NCI-H1105 (cell line): ENCODE measurements at places on chromosomes 12 and 14.

- DNase-seq = no peak
Measured at GRCh38 chr14:75822522-75823141, 159.2 kb downstream of the TGFB3 start.

DNA sequence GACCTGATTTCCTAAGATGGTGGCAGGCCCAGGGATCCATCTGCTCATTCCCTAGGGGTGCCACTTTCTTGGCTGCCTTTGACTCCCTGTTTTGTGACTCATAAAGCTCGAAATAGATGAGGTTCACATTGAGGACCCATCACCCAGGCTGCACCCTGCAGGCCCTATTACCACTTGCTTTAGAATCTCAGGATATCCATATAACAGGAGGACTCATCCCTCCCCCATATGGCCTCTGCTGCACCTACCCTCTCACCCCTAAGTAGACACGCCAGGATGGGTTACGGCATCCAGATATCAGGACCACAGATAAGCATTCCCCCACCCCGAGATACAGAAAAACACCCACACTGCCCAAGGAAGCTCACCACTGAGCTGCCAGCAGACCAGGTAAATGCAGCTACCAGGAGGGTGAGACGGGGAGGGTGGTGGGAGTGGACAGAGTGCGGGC lies 155.7 kb downstream of the DPF3 start:
- no peak for DNase-seq

DNA sequence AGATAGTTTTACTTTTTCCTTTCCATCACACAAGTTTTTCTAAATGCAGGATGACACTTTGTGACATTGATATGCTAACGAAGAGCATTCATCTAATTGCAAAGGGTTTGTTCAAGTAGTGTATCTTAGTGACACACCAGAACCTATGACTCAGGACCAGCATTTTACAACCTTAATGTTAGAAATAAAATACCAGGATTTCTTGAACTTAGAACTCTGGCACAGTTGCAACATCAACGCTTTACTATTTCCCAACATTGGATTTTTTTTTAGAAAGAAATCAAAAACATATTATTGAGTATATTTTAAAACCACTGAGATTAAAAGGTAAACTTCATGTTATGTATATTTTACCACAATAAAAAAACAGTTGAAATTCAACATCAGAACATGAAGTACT lies 17.9 kb upstream of the PLEKHG6 start:
- no peak for DNase-seq

DNA sequence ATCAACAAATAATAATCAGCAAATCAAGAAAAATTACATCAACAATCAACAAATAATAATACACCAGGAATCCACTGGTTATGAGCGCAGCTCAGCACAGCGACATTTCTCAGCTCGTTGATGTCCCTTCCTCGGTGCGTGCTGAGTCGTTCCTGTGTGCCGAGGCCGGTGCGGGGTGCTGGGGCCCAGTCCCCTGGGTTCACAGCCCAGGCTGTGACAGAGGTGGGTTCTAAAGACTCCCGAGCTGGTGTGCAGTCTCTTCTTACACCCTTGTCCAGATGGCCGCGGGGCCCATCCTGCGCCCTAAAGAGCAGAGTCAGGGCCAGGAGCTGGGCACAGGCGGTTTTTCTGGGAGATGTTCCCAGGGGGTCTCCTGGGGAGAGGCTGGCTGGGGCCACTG lies 26.9 kb upstream of the TRAF3 start:
- no peak for DNase-seq

- DNase-seq = peak; percentile 26
Measured at GRCh38 chr14:52227619-52228222, 39.8 kb upstream of the PTGDR start.

DNA sequence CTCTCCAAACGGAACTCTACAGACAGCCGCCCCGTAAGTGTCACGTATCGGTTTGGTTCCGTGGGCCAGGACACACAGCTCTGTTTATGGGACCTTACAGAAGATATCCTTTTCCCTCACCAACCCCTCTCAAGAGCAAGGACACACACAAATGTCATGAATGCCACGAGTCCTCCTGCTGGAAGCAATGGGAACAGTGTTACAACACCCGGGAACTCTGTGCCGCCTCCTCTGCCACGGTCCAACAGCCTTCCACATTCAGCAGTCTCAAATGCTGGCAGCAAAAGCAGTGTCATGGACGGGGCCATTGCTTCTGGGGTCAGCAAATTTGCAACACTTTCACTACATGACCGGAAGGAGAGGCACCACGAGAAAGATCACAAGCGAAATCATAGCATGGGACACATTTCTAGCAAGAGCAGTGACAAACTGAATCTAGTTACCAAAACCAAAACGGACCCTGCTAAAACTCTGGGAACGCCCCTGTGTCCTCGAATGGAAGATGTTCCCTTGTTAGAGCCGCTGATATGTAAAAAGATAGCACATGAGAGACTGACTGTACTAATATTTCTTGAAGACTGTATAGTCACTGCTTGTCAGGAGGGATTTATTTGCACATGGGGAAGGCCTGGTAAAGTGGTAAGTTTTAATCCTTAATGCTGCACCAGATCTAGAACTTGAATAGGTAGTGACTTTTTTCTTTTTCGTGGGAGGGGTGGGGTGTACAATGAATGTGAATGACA lies 69.7 kb downstream of the WDR20 start:
- no peak for DNase-seq

DNA sequence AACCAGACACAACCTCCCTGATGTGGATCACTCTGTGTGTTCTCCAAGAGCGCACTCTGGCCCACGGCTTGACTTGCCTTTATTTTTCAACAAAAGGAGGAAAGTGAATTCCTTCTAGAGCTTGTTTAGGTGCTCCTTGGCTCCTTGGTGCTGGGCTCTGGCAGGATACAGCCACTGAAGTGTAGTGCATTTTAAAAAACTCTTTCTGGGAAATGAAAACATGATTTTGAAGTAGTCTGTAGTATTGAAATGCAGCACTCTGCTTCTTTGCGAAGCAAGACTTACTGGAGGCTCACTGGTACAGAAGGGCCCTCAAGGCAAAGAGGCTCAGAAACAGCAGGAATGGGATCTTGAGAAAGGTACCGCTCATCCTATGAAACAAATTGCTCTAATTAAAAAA lies 81.6 kb downstream of the PTCSC3 start:
- DNase-seq = no peak

DNA sequence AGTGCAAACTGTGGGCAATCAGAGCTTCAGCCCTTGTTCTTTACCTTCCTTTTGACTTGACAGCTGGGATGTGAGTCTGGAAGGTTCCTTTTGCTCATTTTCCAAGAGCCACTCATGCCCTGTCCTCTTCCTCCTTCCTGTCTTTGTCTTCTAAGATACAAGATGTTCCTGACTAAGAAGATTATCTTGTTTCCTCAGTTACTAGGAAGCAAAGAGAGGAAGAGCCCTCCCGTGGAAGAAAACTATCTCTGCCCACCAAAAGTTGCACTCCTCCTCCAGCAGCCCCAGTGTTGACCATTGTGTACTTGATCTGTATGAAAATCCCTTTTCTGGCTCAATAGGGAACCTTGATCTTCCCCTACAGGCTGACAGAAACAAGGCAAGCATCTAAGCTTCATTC lies 138.0 kb downstream of the C12orf75 start:
- no peak for DNase-seq

DNA sequence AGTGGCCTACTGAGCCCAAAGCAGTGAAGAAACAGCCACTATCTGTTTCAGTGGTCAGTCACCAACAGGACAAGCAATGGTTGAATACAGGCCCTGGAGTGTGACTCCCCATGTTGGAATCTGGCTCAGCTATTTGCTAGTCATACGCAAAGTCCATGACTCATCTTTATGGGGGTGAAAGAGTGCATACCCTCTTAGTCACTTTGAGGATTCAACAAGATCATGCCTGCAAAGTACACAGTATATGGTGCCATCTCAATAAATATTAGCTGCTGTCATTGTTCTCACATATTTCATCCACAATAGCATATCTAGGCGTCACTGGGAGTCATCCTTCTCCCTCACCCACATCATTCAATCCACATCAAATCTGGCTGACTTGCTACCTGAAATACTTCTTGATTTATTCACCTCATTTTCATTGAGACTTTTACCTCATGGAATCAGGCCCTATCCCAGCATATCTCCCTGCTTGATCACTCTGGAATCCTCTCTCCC lies 26.4 kb upstream of the STAB2 start:
- no peak for DNase-seq

- no peak for DNase-seq
Measured at GRCh38 chr14:42429401-42429800, 822.7 kb downstream of the LRFN5 start.

GRCh38 chr14:20794644-20795369 lies 7.8 kb downstream of the RNASE1 start:
- DNase-seq = no peak

DNA sequence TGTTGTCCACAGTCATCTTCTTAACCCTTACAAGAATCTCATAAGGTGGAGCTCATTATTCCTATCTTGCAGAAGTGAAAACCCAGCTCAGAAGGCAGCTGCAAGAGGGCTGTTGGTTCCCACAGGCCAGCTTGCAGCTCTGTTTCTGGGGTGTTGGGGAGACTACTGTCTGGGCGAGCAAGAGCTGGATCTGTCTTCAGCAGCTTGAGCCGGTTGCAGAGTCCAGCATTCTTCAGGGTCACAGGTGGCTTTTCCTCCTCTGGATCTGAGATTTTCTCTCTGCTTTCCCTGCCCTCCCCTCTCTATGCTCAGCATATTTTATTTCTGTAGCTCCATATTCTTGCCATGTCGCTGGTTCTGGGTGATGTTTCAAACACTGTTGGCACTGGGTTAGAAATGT lies 87.4 kb downstream of the PAPOLA start:
- no peak for DNase-seq

GRCh38 chr12:80707830-80708258 lies 410 bp downstream of the MYF6 start:
- no peak for DNase-seq

DNA sequence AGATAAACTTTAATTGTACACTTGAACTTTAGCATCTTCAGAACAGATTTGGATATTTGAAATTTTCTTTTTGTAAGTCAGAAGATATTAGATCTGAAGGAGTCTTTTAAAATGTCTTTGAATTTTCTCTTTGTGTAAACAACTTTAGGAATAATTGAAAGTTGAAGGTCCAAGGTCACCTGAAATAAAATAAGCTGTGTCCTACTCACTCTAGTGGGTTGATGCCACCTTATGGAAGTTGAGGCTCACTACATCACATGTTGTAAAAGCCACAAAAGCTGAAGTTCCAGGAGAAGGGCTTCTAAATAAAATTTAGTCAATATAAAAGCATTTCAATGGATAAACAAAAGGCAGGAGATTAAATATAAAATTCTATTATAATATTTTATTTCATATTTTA lies 122.0 kb upstream of the ATXN7L3B start:
- DNase-seq = no peak

GRCh38 chr12:94421868-94422740 lies 37.6 kb downstream of the CEP83 start:
- DNase-seq = no peak

GRCh38 chr14:60775296-60775695 lies 40.7 kb downstream of the MNAT1 start:
- DNase-seq = no peak

DNA sequence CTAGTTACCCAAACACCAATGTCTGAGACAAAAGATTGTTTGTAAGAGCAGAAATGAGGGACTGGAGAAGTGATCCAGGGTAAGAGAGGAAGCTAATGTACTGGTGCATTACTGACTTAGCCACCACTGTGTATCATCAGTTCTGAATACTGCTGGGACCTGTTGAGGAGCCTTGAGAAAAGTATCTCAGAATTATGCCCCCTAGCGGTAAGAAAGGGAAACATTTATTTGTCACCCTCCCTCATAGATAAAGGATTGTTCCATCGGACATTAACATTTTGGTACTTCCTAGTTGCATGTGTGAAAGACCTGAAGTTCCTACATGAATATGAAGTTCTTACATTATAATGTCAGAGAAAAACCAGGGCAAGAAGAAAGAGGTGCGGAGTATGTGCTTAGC lies 612.5 kb downstream of the FSCB start:
- no peak for DNase-seq

- DNase-seq = no peak
Measured at GRCh38 chr14:20790464-20791116, 9.5 kb downstream of the RNASE6 start.

DNA sequence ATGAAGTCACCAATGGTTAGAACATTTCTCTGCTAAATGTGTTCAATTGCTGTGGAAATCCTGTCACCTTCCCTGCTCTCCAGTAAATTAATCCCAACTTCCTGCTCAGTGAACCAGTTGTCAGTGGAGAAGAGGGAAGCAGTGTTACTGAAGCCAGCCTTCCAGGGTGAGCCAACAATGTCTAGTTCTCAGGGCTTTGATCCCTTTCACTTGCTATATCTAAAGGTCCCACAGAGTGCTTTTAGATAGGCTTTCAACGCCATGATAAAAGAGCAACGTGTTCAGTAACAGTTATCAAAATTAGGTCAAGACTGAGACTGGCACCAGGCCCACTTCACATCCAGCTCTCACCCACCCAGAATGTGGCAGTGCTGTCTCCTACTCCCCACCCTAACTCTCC lies 139.7 kb downstream of the KCNH5 start:
- DNase-seq = no peak
